Fibroblast of mammary gland (primary cell): ENCODE measurements at places on chromosomes 4 and X.
A peak's percentile ranks its signal among the peaks of the same experiment; 100 is the strongest.

GRCh38 chrX:338281-338835, 19.8 kb upstream of the GTPBP6 start:
- DNase-seq = no peak

DNA sequence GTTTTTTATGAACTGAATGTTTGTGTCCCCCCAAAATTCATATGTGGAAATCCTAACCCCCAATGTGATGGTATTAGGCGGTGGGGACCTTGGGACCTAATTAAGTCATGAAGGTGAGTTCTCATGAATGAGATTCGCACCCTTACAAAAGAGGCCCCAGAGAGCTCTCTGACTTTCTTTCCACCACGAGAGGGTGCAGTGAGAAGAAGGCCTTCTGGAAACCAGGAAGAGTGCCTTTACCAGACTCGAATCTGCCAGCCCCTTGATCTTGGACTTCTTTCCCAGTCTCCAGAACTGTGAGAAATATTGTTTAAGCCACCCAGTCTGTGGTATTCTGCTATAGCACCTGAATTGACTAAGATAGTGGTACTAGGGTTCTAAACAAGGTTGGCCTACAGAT, 40.8 kb downstream of the STK26 start:
- no peak for DNase-seq

GRCh38 chr4:102809691-102810090, 17.7 kb downstream of the UBE2D3 start:
- peak; percentile 58 for DNase-seq

DNA sequence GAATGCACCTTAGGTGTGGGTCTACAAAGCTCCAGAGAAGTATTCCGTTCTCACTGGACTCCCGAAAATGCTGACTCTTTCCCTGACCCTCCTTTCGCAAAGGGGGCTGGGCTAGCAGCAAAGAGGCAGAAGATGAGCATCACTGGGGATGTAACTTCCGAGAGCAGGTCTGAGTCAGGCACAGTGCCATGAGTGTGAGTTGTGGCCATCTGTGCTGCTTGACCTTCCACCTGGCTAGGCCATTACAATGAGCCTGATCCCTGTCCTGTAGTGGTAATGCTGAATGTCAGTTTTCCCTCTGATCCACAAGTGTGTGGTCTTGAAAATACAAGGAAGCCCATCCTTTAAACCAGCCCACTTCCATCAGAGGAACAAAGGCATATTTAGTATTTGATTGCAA, 479.4 kb downstream of the AFF2 start:
- DNase-seq = no peak

DNA sequence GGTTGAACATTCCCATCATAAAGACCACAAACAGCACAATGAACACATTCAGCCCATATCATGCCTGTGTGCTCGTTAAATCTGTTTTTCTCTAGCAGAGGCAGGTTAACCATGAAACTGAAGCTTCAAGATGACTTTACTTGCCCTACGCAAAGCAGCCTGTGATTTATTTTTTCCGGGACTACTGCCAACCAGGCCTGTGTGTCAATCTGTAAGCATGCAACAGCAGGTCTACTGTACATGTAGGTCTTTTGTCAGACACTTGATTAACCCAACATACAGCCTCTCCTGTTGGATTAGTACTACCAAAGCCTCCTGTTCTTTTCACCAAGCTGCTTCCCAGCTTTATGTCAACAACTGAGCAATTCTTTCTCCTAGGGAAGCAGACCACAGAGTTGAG, 85.5 kb upstream of the ACSL1 start:
- DNase-seq = peak; percentile 73

GRCh38 chr4:3285558-3286334, 7.1 kb upstream of the RGS12 start:
- DNase-seq = peak; percentile 67

GRCh38 chr4:40990236-40990898, 224.0 kb downstream of the APBB2 start:
- peak; percentile 97 for DNase-seq

DNA sequence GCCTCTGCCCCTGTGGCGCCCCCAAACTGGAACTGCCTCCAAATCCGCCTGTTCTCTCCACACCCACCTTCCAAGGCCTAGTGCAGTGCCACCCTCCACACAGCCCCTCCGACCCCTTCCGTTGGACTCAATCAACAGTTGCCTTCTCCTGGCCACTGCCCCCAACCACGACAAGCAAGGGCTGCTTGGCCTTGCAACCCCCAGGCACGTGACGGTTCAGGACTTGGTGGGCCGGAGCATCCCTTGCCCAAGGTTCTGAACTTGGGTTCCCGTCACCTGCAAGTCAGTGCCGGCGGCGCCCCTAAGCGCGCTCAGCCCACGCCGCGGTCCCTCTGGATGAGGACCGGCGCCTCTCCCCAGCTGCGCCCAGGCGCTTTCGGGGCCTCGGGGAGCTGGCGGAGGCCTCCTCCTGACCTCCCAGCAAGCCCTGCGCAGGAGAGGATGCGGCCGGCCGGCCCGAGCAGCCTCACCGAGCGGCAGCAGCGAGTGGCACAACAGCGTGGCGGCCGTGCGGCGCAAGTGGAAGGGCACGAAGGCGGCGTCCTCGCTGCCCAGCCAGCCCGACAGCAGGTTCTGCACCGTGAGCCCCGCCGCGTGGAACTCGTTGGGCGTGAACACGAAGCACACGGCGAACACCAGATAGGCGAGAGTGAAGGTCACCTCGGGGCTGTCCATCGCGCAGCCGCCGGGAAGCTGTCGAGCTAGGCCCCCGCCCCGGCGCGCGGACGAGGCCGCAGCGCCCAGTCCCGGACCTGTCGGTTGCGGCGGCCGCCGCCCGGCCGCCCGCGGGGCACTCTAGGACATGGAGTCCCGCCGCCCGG, 750 bp downstream of the TMEM129 start:
- peak; percentile 29 for DNase-seq

- peak; percentile 37 for DNase-seq
Measured at GRCh38 chrX:150587585-150588503, 19.4 kb downstream of the MTM1 start.

- DNase-seq = peak; percentile 57
Measured at GRCh38 chrX:121000589-121000988, 15.0 kb upstream of the CT47A1 start.

- peak; percentile 30 for DNase-seq
Measured at GRCh38 chr4:129092631-129093190, 628 bp downstream of the SCLT1 start.

DNA sequence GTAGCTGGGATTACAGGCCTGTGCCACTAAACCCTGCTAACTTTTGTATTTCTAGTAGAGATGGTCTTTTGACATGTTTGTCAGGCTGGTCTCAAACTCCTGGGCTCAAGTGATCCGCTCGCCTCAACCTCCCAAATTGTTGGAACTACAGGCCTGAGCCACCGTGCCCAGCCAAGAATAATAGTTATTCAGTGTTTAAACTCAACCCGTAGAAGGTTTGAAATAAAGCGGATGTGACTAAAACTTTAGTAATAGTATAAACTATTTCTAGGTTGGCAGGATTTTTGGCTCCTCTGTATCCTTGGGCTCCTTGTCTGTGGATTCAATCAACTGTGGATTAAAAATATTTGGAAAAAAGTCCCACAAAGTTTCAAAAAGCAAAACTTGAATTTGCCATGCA, 37.8 kb downstream of the PCDH10 start:
- DNase-seq = no peak

GRCh38 chrX:66931713-66932112, 292.8 kb upstream of the EDA2R start:
- no peak for DNase-seq
